Activated CD4-positive, CD25-positive, alpha-beta regulatory T cell (primary cell): ENCODE measurements at places on chromosomes 1 and 21.

DNA sequence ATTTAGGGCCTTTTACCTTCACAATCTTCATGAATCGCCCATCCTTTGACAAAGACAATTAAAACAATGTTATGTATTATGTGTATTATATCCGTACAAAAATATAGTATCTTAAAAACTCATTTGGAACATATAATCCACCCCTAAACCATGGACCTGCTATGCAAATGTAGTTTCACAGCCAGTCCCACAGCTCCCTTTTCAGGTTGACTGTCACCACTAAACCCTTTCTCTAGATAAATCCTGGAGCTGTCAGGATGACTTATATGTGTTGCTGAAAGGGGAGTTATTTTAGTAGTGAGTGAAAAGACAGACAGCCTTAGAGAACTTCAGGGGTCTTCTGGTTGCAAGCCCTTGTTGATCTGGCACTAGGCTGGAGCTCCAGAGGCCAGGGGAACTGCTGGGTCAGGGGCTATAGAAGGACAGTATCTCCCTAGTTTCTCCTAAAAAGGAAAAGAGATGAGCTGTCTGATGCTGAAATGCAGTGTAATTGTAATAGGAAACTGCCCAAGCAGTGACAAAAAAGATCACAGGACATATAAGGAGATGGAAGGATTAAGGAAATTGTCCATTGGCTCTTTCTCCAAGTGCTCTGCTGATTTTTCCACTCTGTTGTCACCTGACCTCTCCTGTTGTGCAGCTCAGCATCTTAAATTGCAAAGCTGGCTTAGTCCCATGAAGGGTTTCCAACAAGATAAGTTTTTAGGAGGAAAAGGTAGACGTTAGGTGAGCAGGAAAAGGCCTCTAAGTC lies 127.7 kb downstream of the S1PR1 start:
- no peak for DNase-seq

GRCh38 chr1:85504417-85504816 lies 39.5 kb upstream of the DDAH1 start:
- no peak for DNase-seq

DNA sequence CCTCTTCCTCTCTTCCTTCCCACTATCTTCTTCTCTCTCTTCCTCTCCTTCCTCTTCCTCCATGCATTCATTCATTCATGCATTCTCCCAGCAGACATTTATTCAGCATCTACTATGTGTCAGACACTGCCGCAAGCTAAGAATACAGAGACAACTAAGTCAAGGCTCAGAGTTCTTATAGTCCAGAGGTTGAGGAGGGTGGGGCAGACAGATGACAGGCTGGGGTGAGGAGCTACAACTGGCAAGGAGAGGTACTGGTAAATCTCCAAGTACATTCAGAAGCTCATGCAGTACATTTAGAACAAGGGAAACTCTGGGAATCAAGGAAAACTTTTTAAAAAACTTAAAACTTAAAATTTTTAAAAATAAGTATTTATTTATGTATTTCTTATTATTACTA lies 56.4 kb upstream of the FMOD start:
- DNase-seq: no peak

DNA sequence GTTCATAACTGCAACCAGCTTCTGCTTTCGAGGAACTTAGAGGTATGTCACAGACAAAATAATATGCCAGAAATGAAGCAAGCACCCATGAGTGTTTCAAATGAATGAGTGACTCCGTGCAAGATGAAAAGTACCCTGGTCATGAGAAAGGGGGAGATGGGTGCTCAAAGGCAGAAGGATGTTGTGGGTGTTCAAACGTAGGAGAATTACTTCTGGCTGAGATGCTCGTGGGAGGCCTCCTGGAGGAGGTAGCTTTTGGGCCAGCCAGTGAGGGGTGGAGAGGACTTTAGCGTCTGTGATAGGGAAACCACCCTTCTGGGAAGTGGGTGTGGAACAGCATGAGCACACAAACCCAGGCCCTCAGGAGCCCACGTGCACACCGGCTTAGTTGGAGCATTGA lies 113.8 kb downstream of the SYF2 start:
- no peak for DNase-seq

DNA sequence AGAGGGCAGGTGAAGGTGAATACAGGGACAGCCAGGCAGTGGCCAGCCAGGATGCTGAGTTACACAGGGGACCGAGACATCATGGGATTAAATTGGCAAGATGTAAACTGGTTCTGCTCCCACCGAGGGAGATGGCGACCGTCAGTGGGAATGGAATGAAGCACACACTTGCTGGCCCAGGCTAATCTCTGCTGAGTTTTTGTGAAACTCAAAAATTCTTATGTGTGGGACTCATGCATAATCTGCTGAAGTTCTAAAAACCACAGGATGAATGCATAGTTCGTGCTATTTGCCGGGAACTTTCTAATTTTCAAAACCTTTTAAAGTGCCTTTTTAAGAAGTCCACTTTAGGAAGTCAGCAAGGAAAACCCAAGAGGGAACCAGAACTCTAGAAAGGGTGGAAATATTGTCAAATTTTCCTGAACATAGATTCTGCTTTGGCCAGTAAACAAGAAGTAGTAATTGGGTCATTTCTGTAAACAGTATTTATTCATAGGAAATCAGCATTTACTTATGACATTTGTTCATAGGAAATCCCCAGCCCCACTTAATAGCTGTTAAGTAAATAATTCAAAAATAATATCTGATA lies 85.4 kb upstream of the ROR1 start:
- no peak for DNase-seq

DNA sequence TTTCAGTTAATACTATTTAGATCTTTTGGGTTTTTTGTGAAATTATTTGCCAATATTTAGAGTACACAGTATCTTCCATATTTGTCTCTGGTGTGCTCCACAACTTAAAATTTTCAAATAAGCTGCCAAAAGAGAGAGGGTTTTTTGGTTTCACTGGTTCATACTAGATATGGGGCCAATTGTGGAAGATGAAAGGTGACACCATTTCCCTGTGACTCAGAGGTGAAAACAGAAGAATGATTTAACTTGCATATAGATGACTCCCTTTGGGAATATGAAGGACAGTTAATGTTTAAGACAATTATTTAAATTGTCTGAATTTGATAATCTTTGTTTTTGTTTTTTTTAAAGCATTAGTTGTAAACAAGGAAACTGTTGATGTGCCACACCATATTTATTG lies 37.5 kb downstream of the IVNS1ABP start:
- no peak for DNase-seq

DNA sequence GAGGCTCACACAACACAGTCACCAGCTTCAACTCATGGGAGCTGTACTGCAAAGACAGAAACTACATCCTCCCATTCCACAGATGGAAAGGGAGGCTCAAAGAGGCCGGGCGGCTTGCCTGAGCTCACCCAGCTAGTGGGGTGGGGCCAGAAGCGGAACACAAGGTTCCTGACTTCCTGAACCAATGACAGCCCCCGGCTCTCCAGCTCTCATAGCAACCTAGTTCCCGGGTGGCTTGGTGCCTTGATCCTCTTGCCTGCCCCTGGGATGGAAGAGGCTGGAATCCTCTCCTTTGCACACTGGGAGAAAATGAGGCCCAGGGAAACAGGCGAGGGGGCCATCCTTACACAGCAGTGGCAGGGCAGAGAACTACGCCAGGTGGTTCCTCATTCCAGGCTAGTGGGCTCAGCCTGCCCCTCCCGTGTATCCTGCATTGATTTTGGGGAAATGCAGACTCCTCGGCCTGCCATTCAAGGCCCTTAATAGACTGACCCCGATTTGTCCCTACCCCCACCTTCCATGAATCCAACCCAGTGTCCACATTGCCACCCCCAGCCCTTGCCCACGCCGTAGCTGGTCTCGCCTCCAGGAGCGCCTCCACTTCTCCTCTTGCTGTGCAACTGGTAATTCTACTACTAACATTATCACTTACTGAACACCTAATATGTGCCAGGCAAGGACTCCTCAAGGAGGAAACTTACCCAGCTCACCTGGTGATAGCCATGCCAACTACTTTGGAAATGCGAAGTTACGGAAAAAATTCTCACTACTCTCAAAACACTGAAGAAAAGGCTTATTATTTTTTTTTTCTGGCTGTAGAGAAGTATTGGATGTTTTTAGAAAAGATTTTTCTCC lies 5.0 kb downstream of the RAP1GAP start:
- DNase-seq: no peak

DNA sequence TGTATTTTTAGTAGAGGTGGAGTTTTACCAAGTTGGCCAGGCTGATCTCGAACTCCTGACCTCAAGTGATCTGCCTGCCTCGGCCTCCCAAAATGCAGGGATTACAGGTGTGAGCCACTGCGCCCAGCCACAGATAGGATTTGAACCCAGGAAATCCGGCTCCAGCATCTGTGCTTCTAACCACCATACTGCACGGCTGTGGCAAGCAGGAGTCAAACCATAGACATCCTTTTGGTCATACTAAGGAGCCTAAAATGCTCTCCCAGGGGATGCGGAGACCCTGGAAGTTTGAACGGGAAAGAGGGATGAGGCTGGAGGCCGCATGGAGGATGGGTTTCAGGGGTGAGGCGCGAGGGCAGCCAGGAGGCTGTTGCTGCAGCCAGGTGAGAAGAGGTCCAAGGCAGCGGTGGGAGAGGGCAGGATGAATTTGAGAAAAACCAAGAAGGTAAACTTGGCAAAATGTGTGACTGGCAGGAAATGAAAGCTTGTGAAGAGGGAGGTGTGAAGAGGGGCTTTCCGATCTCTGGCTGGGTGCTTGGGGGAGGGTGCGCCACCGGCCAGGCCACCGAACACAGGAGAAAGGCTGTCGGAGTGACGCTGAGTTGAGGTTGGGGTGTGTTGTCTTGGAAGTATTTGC lies 24.0 kb upstream of the CDK18 start:
- no peak for DNase-seq

- no peak for DNase-seq
Observed at GRCh38 chr21:46608672-46609111, 3.8 kb upstream of the S100B start.

DNA sequence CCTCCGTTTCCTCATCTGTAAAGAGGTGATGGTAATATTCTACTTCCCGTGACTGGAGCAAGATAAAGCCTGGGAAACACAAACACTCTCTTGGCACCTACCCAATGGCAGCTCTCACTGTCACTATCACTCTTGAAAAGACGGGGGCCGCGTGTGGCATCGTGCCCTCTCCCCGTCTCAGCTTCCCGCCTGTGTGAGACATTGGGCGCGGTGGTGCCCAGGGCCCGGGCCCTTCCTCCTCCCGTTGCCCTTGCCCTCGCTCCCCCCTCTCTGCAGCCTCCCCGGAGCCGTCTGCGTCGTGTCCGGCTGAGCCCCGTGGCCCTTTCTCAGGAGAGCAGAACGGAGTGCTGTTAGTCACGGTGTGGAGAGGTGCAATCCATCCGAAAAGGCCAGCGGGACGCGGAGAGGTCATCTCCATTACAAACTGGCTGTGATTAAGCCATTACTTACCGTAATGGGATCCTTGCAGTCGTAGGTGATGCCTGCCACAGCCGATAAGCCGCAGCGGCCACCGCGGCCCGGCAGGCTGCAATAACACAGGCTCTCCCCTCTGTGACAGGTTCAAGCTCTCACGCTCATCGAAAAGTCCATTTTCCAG lies 156.4 kb upstream of the ZC3H12A start:
- DNase-seq: no peak

DNA sequence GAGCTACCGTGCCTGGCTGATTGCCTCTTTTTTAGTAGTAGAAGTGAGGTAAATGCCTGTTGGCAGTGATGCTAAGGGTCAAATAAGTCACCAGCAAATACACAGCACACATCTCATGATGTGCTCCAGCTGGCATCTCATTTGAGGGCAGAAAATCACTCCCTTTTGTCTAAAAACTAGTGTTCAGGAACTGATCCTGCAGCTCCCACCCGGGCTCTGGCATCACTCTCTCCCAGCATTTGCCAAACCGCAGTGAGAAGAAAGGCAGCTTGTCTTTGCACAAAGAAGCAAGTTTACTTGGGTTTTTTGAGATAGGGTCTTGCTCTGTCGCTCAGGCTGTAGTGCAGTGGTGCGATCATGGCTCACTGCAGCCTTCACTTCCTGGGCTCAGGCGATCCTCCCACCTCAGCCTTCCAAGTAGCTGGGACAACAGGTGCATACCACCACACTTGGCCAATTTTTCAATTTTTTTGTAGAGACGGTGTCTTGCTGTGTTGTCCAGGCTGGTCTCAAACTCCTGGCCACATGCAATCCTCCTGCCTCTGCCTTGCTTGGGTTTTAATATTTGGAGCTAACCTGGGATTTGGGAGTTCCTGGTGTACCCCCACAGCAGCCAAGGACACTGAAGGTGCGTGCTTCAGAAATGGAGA lies 4.1 kb downstream of the RBP7 start:
- DNase-seq: no peak

DNA sequence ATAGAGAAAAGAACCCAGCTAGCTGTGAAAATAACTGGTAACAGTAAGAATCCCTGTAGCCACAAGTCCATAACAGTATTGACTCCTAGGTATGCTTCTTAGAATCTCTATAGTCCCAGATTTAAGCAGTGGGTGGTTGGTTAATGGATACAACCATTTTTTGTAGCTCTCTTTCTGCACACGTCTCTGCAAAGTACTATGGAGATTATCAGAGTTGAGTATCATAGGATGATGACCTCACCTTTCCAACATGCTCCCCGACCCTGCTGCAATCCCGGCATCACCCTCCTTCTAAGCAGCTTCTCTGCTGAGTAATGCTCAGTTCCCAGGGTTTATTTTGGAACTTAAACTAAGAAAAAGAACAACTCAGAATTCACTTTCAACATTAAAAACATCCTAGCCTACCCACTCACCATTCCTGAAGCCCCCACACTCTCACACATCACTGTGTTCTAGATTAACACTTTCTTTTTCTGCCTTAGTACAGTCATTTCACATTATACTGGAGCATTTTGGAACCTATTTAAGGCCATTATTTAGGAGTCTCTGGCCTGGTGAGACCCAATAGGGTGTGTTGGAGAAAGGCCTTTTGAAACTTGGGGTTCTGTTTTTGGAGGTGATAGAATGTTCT lies 2.7 kb downstream of the MLLT11 start:
- no peak for DNase-seq

- DNase-seq: no peak
Observed at GRCh38 chr1:66489151-66489550, 44.8 kb upstream of the SGIP1 start.

DNA sequence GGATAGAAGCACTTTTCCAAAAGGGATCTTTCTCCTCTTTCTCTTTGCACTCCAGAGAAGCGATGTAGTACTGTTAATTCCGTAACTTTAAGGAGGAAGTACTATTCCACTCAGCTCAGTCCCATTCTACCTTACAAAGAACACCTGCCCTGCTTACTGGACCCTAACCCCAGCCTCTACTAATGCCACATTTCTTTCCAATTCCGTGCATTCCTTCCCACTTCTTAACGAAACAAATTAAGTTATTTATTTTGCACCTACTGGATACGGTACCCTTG lies 511 bp downstream of the NDC1 start:
- DNase-seq: no peak

- DNase-seq: no peak
Observed at GRCh38 chr1:223114871-223115270, 28.2 kb downstream of the TLR5 start.
